ENCODE measurements at places on chromosomes 5 and 9. TPM values are rescaled to one million over a fixed set of nuclear protein-coding genes. Genes with fewer than 3 reads are reported as not detected.

- H3K27me3 ChIP-seq: no peaks in the 10 kb centered on the region
- DNase-seq: peak; percentile 18
- H3K27ac ChIP-seq: no peak overlapping the region
- no peaks in the 10 kb centered on the region for H3K36me3 ChIP-seq
- H3K4me3 ChIP-seq: no peak overlapping the region
These were observed 338.4 kb downstream of the DNAH5 start for GRCh38 chr5:13606051-13606450.

ACSL6 gene
- total RNA-seq: not detected

DNA sequence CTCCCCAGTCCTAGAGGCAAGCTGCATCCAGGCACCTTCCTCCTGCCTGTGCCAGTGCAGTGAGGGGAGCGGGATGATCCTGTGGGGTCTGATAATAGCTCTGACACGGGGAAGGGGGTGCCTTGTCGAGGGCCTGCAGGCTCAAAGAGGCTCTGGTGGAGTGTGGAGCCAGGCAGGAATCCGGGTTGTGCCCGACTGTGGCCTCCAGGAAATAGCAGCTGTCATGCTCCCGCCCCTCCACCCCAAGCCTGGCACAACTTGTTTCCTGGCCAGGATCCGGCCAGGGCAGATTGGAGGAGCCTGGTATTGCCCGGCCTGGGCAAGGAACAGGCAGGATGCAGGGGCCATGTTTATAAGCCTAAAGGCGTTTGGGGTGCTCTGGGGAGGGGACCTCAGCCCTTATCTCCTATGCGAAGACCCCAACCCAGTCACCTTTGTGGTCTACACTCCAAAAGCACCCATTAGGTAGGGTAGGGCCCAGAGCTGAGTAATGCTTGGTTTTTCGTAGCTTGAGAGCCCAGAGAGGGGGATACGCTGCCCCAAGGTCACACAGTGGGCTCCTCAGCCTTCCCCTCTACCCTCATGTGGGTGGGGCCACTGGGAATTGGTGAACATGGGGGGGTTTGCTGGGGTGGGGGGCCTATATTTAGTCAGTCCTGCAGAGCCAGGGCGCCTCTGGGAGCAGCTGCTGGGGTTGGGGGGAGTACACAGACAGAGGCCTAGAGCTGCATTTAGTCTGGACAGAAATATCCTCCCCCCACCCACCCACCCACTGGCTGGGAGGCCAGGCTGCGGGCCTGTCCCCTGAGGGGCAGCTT, 12.2 kb downstream of the CXXC5 start:
- peak overlapping the region; percentile 65 for H3K27ac ChIP-seq
- H3K36me3 ChIP-seq: peaks cover 14% of the 10 kb centered on the region
- H3K4me1 ChIP-seq: peaks cover 26% of the 10 kb centered on the region
- peak overlapping the region; percentile 68 for H3K4me3 ChIP-seq
- H3K27me3 ChIP-seq: no peaks in the 10 kb centered on the region

CAAP1 gene
- total RNA-seq: 29.2 TPM

GRCh38 chr9:113290052-113290607, 13.0 kb downstream of the RNF183 start:
- no peaks in the 10 kb centered on the region for H3K4me1 ChIP-seq
- H3K36me3 ChIP-seq: peaks cover 85% of the 10 kb centered on the region
- no peak for DNase-seq

DNA sequence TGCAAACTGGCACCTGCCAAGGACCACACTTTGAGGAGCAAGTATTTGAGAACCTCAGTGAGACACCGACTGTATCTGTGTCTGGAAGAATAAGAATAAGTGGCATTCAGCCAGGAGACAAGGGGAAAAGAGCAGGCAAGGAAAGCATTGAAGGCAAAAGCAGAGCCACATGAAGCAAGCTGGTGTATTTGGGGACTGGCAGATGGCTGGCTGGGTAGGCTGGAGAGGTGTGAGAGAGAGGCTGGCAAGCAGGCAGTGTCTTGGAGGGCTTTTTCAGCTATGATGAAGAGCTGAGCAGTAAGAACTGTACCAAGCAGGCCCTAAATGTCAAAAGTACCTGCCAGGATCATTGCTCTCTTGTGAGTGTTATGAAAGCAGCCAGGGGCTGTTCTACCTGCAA, 14.1 kb upstream of the C5orf58 start:
- H3K4me1 ChIP-seq: no peaks in the 10 kb centered on the region
- no peak overlapping the region for H3K4me3 ChIP-seq
- no peak overlapping the region for H3K27ac ChIP-seq
- H3K36me3 ChIP-seq: no peaks in the 10 kb centered on the region
- DNase-seq: no peak

LCN9 gene
- total RNA-seq: not detected

GRCh38 chr5:125560476-125561225, 814.2 kb upstream of the ZNF608 start:
- H3K27me3 ChIP-seq: no peaks in the 10 kb centered on the region
- H3K4me1 ChIP-seq: peaks cover 28% of the 10 kb centered on the region
- H3K36me3 ChIP-seq: no peaks in the 10 kb centered on the region
- no peak overlapping the region for H3K4me3 ChIP-seq

DNA sequence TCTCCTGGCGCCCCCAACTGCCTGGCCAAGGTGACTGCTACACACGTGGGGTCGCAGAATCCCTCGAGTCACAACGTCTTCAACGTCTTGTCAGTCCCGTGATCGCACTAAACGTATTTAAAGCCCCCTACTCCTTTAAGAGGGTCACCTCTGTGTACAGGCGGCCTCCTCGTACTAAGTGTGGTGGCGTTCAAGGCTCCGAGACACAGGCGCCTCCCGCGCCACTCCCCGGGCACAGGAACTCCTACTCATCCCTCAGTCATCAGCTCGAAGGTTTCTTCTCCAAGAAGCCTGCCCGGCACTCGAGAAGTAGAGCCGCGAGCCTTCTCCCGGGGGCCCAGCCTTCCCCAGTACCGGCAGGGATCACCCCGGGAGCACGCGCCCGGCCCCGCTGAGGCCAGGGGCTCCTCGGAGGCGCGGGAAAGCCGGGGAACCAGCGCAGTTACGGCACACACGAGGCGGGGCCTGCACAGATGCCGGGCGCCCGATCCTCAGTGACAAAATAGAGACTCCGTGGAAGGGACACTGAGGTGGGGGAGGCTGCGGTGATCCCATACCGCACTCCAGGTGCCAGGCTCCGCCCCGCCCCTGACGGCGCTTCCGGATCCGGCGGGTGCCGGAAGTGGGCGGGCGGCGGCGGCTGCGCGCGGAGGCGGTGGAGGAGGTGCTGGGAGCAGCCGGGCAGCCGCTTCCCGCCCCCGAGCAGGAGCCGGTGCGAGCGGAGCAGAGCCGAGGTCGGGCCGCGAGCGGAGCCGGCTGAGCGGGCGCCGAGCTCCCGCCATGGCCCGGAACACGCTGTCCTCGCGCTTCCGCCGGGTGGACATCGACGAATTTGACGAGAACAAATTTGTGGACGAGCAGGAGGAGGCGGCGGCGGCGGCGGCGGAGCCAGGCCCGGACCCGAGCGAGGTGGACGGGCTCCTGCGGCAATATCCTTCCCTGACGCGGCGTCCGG, 6.9 kb downstream of the ARPC5L start:
- peaks cover 22% of the 10 kb centered on the region for H3K36me3 ChIP-seq
- peak overlapping the region; percentile 97 for H3K27ac ChIP-seq
- peaks cover 33% of the 10 kb centered on the region for H3K4me1 ChIP-seq

SH3RF2 gene
- total RNA-seq: 29.6 TPM

- H3K4me1 ChIP-seq: no peaks in the 10 kb centered on the region
- H3K27ac ChIP-seq: no peak overlapping the region
- no peaks in the 10 kb centered on the region for H3K27me3 ChIP-seq
- no peaks in the 10 kb centered on the region for H3K36me3 ChIP-seq
These were observed 34.5 kb upstream of the SPARC start for GRCh38 chr5:151721087-151721646.

AIF1L gene
- 4.1 TPM for total RNA-seq

GRCh38 chr5:159668556-159668955, 247.7 kb upstream of the ADRA1B start:
- no peaks in the 10 kb centered on the region for H3K36me3 ChIP-seq
- no peaks in the 10 kb centered on the region for H3K4me1 ChIP-seq
- no peak for DNase-seq
- no peaks in the 10 kb centered on the region for H3K27me3 ChIP-seq
- no peak overlapping the region for H3K27ac ChIP-seq
- no peak overlapping the region for H3K4me3 ChIP-seq

ENHO gene
- total RNA-seq: not detected

NOXA1 gene
- 8.9 TPM for total RNA-seq

SMU1 gene
- total RNA-seq: 19.3 TPM

GRCh38 chr9:129703667-129704355, 38.4 kb downstream of the PRRX2 start:
- peaks cover 4% of the 10 kb centered on the region for H3K36me3 ChIP-seq
- no peak overlapping the region for H3K4me3 ChIP-seq
- DNase-seq: no peak
- no peaks in the 10 kb centered on the region for H3K4me1 ChIP-seq

GRCh38 chr5:93925321-93925720, 183.9 kb upstream of the POU5F2 start:
- H3K4me1 ChIP-seq: peaks cover 30% of the 10 kb centered on the region
- H3K4me3 ChIP-seq: no peak overlapping the region
- peak; percentile 80 for DNase-seq
- H3K36me3 ChIP-seq: no peaks in the 10 kb centered on the region
- H3K27ac ChIP-seq: no peak overlapping the region

DNA sequence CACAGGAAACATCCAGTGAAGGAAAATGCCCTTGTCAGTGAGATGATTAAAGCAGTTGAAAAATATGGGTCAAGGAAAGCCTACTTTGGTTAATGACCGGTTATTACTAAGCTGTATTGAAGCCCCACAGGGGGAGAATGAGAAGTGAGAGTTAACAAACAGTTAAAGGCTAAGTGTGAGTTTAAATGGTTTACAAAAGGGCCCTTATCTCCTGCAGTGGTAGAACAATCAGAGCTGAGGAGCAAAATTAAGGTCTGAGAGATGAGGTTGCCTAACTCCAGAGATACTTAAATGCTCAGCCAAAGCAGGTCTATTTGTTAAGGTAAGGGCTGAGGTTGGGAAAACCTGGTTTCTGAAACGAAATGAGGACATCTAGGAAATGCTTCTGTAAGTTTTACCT, 75.1 kb upstream of the FER start:
- no peaks in the 10 kb centered on the region for H3K4me1 ChIP-seq
- H3K27me3 ChIP-seq: no peaks in the 10 kb centered on the region
- no peak overlapping the region for H3K4me3 ChIP-seq
- H3K27ac ChIP-seq: no peak overlapping the region

COX7C gene
- total RNA-seq: 460 TPM

TARS1 gene
- total RNA-seq: 469 TPM

GRCh38 chr5:31329715-31330114, 136.2 kb downstream of the CDH6 start:
- no peaks in the 10 kb centered on the region for H3K4me1 ChIP-seq
- no peak overlapping the region for H3K4me3 ChIP-seq
- no peak for DNase-seq
- no peaks in the 10 kb centered on the region for H3K27me3 ChIP-seq
- no peaks in the 10 kb centered on the region for H3K36me3 ChIP-seq

DNA sequence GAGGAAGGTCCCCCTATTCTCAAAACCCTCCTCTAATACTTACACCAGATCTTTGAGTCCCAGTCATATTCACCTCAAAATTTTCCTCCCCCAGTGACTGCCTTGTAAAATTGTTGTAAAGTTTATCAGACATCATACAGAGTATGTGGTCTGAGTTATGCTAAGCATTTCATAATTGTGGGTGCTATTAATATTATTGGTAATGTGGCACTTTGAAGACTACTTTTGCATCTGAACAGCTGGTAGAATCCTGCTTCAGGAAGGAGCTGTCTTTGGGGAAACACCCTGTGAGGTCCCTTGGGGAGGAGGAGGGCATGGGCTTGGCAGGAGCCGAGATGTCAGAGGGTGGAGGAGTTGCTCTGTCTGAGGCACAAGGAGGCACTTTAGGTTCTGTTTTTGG, 164.9 kb upstream of the ZNF618 start:
- H3K27me3 ChIP-seq: peaks cover 16% of the 10 kb centered on the region
- DNase-seq: no peak
- no peaks in the 10 kb centered on the region for H3K36me3 ChIP-seq
- H3K4me3 ChIP-seq: no peak overlapping the region

Measured in MCF 10A (cell line).